ENCODE measurements at places on chromosomes 7 and 10.

GRCh38 chr10:15324611-15325010 is 46.5 kb downstream of the FAM171A1 start:
- DNase-seq, result no peak

DNA sequence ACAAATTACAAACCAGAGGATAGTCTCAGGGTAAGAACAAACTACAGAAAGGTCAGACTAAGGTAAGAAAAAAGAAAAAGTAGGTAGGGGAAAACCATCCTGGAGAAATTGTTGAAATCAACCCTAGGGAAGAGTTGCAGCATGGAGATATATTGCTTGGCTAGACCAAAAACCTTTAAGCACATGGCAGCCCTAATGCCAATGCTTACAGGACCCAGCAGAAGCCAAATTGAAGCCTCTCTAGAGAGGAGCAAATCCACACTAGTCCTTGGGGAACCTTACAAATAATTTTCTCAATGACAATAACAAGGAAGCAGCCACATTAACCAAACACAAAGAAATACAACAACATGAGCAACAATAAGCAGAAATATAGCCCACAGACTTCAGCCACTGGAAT is 81.9 kb downstream of the CNOT4 start:
- DNase-seq, result no peak

DNA sequence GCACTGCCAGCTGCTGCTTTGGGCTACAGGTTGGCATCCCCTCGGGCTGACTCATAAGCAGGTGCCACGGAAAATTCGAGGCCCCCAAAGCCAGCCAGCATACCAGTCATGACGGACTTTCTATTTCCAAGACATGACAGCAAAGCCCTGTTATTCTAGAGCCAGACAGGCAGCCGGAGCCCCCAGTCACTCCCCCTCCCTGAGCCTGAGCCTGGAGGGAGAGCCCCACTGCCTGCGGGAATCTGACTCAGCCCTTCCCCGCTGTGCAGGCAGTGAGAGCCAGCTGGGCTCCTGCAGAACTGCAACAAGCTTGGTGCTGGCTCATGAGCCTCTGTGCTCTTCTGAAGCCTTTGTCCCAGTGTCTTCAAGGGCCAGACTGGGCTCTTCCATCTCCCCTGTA is 15.8 kb downstream of the BTBD16 start:
- DNase-seq, result no peak

DNA sequence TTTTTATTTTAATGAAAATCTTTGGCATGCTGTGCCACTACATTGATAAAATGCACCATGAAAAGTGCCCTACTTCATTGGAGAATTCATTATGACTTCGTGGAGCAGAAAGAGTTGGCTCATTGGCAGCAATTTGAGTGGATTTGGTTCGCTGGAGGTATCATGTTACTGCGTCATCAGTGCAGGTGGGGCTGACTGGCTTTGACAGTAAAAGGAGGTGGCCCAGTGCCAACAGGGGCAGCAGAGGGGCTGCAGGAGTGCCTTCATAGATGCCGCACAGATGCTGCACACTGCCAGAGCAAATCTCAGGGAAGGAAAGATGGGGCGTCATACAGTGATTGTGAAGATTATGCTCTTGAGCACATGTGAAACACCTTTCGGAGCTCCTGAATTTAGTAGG is 22.2 kb downstream of the FZD1 start:
- no peak for DNase-seq

DNA sequence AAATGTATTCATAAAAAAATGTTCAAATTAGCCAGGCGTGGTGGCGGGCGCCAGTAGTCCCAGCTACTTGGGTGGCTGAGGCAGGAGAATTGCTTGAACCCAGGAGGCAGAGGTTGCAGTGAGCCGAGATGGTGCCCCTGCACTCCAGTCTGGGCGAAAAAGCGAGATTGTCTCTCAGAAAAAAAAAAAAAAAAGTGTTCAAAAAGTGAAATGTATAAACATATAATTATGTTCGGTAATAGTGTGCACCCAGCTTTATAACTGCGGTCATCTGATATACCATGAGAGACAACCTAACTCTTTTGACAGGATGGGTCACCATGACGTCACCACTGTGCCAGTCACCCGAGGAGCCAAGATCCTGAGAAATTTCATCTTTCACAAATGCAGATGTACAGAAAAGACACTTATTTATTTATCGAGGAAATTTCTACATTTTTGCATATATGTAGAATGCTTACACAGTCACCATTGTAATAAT is 594 bp upstream of the RP9 start:
- no peak for DNase-seq

GRCh38 chr7:91953618-91954017 is 13.0 kb downstream of the AKAP9 start:
- no peak for DNase-seq

DNA sequence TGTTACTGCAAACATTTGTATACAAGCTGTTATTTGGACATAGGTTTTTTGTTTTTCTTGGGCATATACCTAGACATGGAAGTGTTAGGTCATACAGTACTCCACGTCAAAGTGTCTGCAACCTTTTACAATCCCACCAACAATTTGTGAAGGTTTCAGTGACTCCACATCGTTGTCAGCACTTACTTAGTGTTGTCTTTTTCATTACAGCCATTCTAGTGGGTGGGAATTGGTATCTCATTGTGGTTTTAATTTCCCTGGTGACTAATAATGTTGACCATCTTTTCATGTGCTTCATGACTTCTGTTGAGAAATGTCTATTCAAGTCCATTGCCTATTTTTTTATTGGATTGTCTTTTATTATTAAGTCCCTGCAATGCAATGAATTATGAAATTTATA is 95.0 kb downstream of the UBE3C start:
- no peak for DNase-seq

- DNase-seq, result no peak
These were observed 77.2 kb downstream of the TCF7L2 start for GRCh38 chr10:113027230-113027573.

- DNase-seq, result no peak
These were observed 179.3 kb upstream of the NEBL start for GRCh38 chr10:21076381-21076780.

- no peak for DNase-seq
These were observed 52.3 kb upstream of the ARMC3 start for GRCh38 chr10:22875581-22875980.

GRCh38 chr10:51569467-51569866 is 129.9 kb downstream of the CSTF2T start:
- DNase-seq, result no peak
